ENCODE measurements at places on chromosomes 3 and 15.

GRCh38 chr3:136186846-136187245 is 9.3 kb downstream of the MSL2 start:
- no peak for DNase-seq

- no peak for DNase-seq
Measured at GRCh38 chr15:37019479-37020433, 80.6 kb downstream of the MEIS2 start.

- no peak for DNase-seq
Measured at GRCh38 chr3:557972-558371, 361.4 kb downstream of the CHL1 start.

- no peak for DNase-seq
Measured at GRCh38 chr3:13254028-13254951, 165.8 kb downstream of the NUP210 start.

DNA sequence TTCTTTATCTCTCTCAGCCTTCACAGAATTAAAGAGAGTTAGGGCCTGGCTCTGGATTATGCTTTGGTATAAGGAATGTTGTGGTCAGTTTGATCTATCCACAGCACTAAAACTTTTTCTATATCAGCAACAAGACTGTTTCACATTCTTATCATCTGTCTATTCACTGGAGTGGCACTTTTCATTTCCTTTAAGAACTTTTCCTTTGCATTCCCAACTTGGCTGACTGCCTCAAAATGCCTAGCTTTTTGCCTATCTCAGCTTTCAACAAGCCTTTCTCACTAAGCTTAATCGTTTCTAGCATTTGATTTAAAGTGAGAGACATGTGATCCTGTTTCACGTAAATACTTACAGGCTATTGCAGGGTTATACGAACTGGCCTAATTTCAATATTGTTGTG is 471.8 kb downstream of the GBE1 start:
- no peak for DNase-seq

DNA sequence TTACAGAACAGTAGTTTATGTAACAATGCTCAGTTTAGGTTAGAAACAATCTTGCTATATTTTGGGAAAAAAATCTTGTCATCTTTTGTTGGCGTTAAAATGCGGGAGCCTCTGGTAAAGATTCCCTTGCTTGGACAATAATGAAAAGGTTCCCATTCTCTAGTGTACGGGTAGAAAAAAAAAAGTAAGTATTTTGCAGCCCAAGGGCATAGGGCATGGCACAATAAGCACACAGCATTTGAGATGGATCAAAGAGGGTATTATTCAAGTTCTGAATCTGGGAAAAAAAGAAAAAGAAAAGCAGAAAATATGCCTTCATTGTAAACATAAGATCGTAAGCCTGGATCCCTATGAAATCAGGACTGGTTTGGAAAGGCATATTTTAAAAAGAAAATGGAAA is 408.6 kb upstream of the ROBO2 start:
- DNase-seq: no peak

GRCh38 chr15:91956026-91956723 is 102.7 kb downstream of the SLCO3A1 start:
- DNase-seq: no peak

GRCh38 chr3:188266562-188267274 is 112.8 kb downstream of the LPP start:
- no peak for DNase-seq

DNA sequence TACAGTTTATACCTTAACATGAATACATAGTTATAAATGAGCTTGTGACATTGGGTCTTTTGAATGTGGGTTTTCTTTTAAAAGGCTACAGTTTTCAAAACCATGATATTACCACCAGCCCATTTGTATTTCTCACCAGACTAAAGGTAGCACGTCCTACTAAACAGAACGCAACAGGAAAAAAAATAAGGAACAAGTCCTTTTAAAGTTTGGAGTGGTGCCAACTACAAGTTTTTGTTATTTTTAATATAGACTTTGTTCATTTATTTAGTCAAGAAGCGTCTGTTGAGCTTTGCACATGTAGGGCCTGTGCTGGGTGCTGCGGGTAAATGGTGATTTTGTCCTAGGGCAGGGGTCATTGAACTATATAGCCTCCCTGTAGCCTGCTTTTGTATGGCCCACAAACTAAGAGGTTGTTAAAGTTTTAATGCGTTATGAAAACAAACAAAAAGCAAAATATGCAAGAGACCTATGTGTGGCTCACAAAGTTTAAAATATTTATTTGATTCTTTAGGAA is 164.4 kb downstream of the GHSR start:
- no peak for DNase-seq

- DNase-seq: no peak
Measured at GRCh38 chr3:67045711-67046465, 47.8 kb downstream of the KBTBD8 start.

- no peak for DNase-seq
Measured at GRCh38 chr3:39521456-39521855, 54.0 kb downstream of the MOBP start.

- no peak for DNase-seq
Measured at GRCh38 chr3:46549408-46549904, 16.6 kb downstream of the LRRC2 start.

- DNase-seq: no peak
Measured at GRCh38 chr3:126668450-126669401, 13.8 kb upstream of the TXNRD3 start.

DNA sequence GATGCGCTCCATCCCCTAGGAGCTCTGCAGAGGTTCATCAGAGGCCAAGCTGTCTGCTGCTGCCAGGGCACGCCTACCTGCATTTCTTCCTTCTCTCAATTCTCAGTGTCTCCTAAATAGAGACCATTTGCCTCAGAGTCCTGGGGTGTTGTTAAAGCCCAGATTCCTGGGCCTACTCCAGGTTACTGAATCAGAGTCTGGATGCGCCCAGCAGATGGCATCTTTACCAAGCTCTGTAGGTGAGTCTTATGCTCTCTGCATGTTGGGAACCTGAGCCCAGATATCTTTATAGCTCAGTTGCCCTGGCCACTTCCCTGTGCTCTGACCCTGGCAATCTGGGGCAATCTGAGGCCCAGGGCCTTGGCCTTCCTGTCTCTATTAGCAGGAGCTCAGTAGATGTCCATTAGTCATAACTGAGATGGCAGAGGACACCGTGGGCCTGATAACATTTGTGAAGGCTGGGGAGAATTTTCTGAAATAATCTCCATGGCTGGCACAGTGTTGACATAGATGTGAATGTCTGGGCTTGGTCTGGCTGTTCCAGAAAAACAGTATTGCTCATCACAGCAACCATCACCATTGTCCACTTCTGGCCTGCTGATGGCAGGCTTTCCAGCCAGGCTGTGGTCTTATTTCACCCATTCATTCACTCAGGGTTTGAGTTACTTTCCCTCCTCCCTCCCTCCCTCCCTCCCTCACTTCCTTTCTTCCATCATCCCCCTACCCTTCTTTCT is 13.3 kb upstream of the RBP1 start:
- DNase-seq: no peak

DNA sequence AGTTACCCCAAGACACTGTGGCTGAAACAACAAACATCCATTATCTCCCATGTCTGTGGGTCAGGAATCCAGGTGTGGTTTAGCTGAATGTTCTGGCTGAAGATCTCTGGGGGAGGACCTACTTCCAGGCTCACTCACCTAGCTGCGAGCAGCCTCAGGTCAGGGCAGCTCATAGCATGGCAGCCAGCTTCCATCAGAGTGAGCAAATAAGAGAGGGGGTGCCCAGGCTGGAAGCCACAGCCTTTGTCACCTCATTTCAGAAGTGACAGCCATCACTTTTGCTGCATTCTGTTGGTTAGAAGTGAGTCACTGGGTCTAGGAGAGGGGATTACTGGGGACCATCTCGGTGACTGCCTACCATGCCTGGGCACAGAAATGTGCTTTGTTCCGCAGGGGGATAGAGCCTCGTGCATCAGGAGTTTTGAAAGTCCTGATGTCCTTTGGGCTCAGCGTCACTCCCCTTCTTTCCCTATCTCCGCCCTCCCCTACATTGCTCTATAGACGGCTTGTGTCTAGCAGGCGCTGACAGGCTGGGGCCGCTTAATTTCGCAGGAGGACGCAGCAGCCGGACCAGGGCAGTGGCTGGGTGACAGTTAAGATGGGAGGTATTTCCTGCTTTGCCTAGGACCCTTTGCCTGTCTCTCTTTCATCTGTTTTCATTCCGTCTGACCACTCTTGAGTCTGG is 25.4 kb downstream of the TGM4 start:
- DNase-seq: no peak

- DNase-seq: no peak
Measured at GRCh38 chr3:97937205-97937604, 35.0 kb downstream of the RIOX2 start.

- DNase-seq: no peak
Measured at GRCh38 chr3:23576379-23576959, 229.3 kb upstream of the UBE2E1 start.
